ENCODE measurements at places on chromosomes 4 and X.

DNA sequence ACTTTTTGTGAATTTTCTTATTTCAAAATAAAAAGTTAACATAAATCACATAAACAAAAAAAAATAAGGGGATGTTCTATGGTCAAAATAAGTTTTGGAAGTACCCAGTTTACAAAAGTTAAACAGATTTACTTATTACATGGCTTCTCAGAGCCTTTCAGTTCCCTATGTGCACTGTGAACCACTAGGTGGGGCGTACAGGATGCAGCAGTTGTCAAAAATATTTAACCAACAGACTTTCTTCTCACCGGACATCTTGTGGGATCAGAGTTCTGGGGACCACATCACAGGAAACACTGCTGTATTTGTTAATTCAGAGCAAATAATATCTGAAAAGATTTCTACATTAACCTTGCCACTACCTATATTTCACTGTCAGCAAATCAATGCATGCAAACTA, 74.1 kb downstream of the SMARCA1 start:
- no peak for DNase-seq

DNA sequence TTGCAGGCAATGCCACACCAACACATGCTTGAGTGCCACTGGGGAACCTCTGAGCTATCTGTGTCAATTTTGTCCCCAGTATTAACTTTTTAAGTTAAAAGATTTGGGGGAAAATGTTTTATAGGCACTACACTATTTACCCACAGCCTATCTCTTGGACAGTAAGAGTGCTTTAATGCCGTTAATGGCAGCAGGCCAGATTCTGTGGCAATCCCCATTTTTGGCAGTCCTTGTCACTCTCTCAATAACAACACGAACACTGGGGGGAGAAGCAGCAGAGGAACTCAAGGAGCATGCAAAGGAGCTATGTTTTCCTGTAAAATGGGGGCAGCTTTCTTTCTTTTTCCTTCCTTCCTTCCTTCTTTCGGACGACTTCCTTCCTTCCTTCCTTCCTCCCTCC, 168.6 kb downstream of the NSUN7 start:
- DNase-seq = no peak

DNA sequence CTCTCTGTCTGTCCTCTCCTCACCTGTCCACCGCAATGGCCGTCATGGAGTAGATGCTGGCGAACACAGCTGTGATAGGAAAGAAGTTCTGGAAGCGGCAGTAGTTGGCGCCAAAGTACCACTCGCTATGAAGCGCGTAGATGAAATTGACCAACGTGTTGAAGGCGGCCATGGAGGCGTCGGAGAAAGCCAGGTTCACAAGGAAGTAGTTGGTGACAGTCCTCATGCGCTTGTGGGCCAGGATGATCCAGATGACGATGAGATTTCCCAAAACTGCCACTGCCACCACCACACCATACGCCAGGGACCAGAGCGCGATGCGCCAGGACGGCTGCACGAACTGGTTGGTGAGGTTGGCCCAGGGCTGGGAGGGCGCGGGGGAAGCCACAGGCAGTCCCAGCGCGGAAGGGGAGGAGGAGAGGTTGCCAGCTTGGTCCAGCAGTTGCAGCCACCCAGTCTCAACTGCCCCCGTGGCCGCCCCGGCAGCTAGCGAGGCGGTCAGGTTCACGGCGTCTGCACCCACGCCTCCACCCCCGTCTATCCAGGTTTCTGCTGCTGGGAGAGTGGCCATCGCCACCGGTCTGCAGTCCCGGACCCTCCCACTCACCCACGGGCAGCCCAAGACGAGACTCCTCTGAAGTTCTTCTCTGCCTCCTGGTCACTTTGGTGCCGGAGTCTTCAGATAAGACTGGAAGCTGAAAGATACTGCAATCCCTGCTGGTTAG, 518 bp downstream of the TACR3 start:
- no peak for DNase-seq

DNA sequence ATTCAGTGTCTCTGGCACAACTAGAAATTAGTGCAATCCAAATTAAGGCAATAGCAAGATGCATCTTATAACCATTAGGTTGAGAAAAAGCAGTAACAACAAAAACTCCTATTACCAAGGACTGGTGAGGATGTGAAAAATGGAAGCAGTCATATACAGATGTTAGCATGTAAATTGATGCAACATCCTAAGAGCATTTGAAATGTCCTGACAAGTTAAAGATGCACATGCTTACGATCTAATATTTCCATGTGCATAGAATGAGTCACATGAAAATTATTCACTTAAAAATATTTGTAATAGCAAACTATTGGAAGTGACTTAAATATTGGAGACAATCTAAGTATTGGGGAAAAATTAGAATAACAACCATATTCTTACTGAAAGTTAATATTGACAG, 163.0 kb downstream of the FAM13A start:
- no peak for DNase-seq

DNA sequence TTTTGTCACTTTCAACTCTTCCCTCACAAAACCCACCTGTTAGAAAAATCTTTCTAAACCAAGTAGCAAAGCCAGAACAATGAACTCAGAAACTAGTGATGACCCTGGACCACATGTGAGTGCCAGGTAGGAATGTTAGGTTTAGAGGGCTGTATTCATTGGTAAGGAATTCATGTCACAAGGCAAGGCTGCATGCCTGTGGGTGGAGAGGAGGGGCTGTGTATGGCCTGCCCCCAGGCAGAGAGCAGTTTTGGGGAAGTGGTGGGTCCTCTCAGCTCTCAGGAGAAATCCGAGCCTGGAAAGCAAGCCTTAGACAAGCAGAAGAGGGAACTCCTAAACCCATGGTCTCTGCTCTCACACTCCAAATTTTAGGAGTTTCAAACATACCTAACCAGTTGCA, 2.4 kb downstream of the RNF175 start:
- no peak for DNase-seq

DNA sequence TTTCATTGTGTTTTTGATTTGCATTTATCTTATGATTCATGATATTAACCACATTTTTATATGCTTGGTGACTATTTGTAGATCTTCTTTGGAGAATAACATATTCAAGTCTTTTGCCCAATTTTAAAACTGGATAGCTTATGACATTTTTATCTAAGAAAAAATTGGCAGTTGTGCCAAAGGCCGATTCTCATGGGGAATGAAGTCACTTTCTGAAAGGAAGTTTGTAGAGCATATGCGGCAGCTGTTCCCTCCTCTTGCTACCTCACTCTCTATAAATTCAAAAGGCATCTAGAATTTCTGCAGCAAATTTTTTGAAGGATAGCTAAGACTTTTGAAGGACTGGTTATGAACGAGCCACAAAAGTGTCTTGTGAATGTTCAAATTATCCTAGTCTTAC, 2353.5 kb downstream of the ARAP2 start:
- DNase-seq = no peak

DNA sequence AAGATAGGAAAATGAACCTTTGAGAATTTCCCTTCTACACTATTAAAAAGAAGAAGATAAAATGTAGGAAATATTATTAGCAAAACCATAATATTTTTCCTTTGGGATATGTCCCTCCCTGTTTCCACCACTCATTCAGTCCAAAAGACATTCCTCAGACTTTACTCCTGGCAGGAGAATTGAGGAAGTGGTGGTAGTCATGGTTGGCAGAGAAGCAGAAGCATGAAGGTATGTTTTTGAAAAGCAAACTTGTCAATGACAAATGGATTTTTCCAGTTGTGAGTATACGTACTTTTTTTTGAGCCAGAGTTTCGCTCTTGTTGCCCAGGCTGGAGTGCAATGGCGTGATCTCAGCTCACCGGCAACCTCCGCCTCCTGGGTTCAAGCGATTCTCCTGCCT, 13.7 kb downstream of the STAG2 start:
- no peak for DNase-seq

- DNase-seq = no peak
These were observed 20.7 kb upstream of the TXLNG start for GRCh38 chrX:16765594-16765993.

- DNase-seq = no peak
These were observed 138.4 kb downstream of the HNRNPD start for GRCh38 chr4:82235346-82235745.

DNA sequence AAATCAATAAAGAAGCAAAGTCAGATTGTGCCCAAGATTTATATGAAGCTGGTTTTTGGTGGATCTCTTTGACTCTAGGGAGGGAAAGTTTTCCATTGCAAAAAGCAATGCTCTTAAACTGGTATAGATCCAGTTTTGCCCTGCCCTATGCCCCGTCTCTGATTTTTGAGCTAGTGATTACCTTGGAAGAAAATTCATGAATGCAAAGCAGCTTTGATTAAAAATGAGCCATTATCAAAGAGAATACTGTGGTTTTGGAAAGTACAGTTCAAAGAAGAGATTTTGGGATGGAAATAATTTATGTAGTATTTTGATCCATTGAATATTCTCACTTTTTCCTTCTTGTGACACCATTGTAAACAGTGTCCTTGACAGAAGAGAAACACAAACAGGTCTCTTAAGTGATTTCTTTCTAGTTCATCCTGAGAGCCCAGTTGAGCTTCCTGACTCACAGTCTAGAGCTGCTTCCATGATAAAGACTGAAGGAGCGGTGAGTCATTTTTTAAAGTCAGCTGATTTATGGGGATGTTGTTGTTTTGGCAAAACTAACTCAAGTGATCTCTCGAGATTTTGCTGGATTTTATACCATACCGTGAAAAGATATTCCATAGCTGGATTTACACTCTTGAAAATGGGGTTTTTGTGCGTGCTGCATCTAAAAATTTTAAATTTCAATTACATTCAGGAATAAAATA, 76.7 kb downstream of the AFF1 start:
- no peak for DNase-seq

DNA sequence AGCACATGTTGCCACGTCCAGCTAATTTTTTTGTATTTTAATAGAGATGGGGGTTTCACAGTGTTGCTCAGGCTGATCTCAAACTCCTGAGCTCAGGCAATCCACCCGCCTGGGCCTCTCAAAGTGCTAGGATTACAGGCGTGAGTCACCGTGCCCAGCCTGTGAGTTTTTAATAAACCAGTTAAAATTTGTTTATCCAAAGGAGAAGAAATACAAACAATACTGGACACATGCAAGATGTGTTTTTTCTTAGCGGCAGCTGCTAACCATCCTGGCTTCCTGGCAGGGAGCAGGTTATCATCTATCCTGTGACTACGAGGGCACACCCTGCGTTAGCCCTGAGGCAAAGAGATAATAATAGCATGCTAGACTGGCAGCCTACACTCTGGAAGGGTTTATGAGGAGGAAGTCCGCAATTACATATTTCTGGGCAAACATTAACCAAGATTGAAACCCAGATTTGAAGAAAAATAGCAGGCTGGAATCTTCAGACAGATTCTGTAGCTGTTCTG, 191.4 kb downstream of the SPRY1 start:
- DNase-seq = no peak

DNA sequence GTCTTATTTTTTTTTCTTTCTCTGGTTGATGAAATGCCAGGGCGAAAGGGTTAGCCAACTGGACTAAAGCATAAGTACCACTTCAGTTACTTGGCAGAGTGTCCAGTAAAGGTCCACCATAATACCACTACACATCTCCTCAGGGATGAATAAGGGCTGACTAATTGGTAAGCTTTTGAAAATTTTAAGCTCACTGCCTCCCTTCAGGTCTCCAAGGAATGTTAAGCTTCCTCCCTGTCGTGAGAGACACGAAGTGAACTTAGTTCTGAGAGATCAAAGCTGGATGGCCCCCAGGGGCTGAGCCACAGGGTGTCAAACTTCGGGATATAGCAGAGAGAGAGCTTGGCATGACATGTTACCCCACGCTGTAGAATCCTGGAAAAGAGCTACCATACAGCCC, 111.4 kb downstream of the VSIG4 start:
- no peak for DNase-seq

DNA sequence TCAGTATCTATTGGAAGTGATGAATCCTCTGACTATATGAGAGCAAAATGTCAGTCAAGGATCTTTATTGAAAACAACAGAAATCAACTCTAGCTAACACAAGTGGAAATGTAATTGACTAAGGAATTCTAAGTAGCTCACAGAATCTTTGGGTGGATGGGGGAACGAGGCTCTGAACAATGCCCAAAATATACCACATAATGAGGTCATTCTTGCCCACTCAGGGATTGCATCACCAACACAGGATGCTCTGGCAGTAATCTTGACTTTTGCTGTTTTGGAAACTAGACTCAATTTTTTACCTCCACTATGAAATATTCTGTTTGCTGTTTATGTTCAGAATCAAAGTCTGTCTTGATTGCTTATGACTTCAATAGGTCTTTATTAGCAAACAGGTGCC, 127.4 kb upstream of the UNC5C start:
- no peak for DNase-seq

DNA sequence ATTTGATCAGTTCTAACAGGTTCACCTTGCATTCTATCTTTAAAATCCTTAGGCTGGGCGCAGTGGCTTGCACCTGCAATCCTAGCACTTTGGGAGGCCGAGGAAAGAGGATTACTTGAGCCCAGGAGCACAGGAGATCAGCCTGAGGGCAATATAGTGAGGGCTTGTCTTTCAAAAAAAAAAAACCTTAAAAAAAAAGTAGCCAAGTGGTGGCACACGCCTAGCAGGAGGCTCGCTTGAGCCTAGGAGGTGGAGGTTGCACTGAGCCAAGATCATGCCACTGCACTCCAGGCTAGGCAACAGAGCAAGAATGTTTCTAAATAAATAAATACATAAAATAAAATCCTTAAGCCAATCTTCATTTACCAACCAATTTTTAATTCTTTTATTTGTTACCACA, 75.6 kb downstream of the PRSS12 start:
- no peak for DNase-seq

DNA sequence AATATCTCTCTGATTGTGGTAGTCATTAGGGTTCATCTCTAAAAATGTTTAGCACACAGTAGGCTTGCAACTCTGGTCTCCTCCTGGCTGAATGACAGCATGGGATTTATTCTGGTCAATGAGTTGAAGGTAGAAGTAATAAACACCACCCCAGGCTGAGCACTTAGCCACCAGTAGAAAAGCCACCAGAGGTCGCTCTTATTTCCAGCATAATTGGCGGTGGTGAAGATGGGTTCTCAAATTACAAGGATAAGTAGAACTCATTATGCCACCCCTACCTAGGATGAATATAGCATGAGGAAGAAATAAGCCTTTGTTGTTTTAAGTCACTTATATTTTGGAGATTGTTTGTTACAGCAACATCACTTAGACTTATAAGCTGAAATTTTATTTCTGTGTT, 302.7 kb downstream of the GPM6A start:
- no peak for DNase-seq

GRCh38 chr4:81508411-81509185, 36.9 kb upstream of the RASGEF1B start:
- DNase-seq = no peak

- DNase-seq = no peak
These were observed 225.5 kb downstream of the PDGFC start for GRCh38 chr4:156746111-156746510.

- no peak for DNase-seq
These were observed 86.4 kb downstream of the PPA2 start for GRCh38 chr4:105387466-105387865.

- no peak for DNase-seq
These were observed 353.3 kb downstream of the OPHN1 start for GRCh38 chrX:68079961-68080360.
